ENCODE measurements at places on chromosomes 5 and 9.
A peak's percentile ranks its signal among the peaks of the same experiment; 100 is the strongest.

DNA sequence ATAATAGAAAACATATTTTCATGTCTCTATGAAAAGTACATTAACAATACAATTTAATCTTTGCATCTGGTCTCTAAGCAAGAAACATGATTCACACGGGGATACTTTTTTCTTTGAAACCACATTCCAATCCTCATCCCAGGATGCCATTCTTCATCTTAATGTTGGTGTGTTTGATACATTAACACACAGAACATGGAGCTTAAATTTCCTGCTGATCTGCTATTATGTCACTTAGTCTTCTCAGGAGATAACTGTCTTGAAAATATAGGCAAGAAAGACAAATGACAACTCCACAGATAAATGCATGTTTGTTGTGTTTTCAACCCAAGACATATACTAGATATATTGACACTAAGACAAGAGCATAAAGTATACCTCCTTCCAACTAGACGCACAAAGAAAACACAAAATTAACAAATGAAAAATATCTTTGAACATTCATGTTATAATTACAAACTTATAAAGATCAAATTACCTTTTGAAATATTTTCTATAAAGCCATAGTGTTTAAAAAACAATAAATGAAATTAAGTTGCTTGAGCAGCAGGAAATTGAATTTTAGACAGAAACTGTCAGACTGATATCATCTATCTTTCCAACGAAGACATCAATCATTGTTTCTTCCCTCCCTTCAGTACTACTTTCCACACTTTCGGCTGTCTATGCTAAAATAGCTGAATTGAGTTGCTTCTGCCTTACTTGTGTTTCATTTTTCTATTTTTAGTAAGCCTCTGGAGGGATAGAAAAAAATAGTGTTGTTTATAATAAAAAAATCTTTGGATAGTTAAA is 1676.7 kb upstream of the CDH9 start:
- DNase-seq: no peak

- no peak for DNase-seq
These were observed 397.8 kb downstream of the GADD45G start for GRCh38 chr9:90002397-90003271.

DNA sequence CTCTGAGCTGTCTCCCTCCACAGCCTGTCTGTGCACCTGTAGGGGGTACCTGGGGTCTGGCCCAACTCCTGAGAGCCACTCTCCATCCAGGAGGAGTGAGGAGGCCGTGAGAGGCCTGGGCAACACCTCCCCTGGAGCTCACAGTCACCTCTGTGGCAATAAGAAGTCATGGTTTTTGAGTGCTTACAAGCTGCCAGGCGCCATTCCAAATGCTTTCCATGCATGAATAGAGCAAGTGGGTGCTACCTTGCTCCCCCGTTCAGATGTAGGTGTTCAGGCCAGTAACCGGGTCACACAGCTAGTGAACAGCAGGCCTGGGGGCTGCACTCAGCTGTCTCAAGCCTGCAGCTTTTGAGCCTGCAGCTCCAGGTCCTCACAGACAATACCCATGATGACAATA is 30.6 kb downstream of the CORO2A start:
- DNase-seq: no peak

- DNase-seq: no peak
These were observed 72.2 kb downstream of the EBF1 start for GRCh38 chr5:159027504-159027903.

DNA sequence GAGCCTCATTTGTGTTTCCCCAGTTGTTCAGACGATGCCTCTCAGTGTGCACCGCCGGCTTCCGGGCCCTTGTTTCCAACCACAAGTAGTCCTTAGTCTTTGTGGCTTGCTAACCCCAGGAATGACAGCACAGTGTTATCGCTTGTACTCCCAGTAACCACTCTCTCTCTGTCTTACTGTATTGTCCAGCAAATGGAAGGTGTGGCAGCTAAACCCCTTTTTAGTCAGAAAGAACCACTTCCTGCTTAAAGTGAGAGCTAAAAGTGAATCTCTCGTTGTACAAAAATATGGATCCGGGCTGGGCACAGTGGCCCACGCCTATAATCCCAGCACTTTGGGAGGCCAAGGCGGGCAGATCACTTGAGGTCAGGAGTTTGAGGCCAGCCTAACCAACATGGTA is 61.3 kb downstream of the ENC1 start:
- DNase-seq: no peak

DNA sequence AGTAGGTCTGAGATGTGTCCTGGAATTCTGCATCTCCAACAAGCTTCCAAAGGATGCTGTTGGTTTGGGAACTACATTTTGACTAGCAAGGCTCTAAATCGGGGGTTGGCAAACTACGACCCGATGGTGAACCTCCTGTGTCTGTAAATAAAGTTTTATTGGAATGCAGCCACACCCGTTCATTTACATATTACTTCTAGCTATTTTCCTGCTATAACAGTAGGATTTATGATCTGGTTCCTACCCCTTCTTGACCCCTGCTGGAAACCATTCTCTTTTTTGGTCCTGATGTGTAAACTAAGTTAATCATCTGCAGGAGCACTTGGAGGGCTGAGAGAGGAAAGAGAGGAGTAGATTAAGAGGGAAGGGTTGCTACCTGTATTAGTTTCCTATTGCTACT is 454.5 kb downstream of the RASEF start:
- no peak for DNase-seq

DNA sequence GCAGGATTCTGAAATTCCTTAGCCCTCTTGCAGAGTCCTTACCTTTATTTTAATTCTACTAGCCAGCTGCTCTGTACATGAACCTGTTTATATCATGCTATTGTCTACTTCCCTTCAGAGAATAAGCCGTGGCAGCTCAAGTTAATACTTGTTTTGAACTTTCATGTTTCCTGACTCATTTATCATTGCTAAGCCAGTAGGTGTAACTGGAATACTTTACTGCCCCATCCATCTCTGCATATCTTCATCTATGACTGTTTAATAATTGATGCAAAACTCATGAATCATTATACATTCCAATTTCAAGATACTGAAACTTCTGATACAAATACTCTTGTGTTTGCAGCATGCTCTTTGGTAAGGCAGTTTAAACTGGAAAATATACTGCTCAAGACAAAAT is 174.7 kb downstream of the PPP2R2B start:
- no peak for DNase-seq

DNA sequence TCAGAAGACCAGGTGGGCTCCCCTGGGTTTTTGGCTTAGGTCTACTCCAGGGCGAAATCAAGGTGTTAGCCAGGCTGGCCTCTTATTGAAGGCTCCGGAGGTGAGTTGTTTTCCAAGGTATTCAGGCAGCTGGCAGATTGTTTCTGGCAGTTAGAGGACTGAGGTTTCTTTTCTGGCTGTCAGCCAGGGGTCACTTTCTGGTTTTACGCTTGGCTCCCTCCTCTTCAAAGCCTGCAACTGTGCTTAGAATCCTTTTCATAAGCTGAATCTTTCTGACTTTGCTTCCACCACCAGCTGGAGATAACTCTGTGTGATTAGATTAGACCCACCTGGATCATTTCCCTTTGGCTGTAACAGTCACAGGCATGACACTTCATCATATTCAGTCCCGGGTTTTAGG is 24.6 kb downstream of the RFK start:
- DNase-seq: peak; percentile 13
